Esophagus muscularis mucosa (tissue), 4 donors: ENCODE measurements at places on chromosomes 13 and 19. TPM values are rescaled to one million over a fixed set of nuclear protein-coding genes. Genes with fewer than 3 reads are reported as not detected.
A peak's percentile ranks its signal among the peaks of the same experiment; 100 is the strongest.

The CYP2F1 gene
- not detected for total RNA-seq

The LYPD5 gene
- 12.0 TPM for total RNA-seq

The CTXN1 gene
- 57.4 TPM for total RNA-seq

The CCNA1 gene
- 0.33 TPM for total RNA-seq

The KCNJ14 gene
- total RNA-seq: 0.52 TPM

The AP1M2 gene
- not detected for total RNA-seq

The MAST1 gene
- 0.83 TPM for total RNA-seq

The CFD gene
- total RNA-seq: 298 TPM

The ERICH4 gene
- not detected for total RNA-seq

DNA sequence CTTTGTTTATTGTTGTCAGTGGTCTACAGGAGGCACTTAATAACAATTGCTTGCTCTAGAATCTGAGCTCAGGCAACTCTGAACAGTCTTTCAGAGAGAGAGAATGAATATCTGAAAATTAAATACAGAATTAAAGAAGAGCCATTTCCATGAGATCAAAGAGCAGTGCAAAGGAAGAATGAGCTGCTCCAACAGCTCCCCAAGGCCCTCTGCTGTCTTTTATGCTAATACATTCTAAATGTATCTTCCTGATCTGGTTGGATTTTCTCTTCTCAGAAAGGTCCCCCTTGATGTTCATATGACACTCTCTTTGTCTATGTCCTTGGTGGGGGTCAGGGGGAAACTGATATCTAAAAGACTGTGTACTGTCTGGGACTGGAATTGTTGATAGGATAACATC is 1029.6 kb downstream of the PCDH9 start:
- no peak overlapping the region for H3K27ac ChIP-seq
- H3K4me1 ChIP-seq: no peaks in the 10 kb centered on the region
- DNase-seq: no peak
- H3K4me3 ChIP-seq: no peak overlapping the region
- H3K36me3 ChIP-seq: no peaks in the 10 kb centered on the region

- H3K27me3 ChIP-seq: no peaks in the 10 kb centered on the region
- peak overlapping the region; percentile 98 for H3K27ac ChIP-seq
- peaks cover 11% of the 10 kb centered on the region for H3K36me3 ChIP-seq
- peaks cover 45% of the 10 kb centered on the region for H3K4me1 ChIP-seq
- peak overlapping the region; percentile 76 for H3K4me3 ChIP-seq
Measured at GRCh38 chr19:12163826-12164225, 930 bp downstream of the ZNF136 start.

GRCh38 chr13:89966524-89966923 is 1381.0 kb upstream of the MIR17HG start:
- H3K27me3 ChIP-seq: no peaks in the 10 kb centered on the region
- no peak for DNase-seq
- H3K4me3 ChIP-seq: no peak overlapping the region
- no peaks in the 10 kb centered on the region for H3K36me3 ChIP-seq
- H3K27ac ChIP-seq: no peak overlapping the region

DNA sequence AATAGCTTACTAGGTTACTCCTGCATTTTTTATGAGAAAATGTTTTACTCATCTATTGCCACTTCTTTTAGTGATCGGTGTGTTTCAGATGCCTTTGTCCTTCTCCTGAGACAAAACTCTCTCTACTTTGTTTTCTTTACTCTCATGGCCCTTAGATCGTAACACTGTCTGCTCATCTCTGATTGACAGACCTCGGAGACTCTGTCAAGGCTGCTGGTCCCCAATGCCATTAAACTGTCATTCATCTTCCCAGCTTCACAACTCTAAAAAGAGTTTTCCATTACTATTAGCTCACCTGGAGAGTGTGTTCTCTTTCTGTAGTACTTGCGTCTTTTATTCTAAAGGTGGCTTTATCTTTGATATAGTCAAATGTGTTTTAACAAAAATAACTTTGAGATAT is 765.2 kb downstream of the SLITRK1 start:
- H3K4me3 ChIP-seq: no peak overlapping the region
- no peak for DNase-seq
- no peaks in the 10 kb centered on the region for H3K4me1 ChIP-seq
- no peaks in the 10 kb centered on the region for H3K36me3 ChIP-seq
- no peaks in the 10 kb centered on the region for H3K27me3 ChIP-seq

DNA sequence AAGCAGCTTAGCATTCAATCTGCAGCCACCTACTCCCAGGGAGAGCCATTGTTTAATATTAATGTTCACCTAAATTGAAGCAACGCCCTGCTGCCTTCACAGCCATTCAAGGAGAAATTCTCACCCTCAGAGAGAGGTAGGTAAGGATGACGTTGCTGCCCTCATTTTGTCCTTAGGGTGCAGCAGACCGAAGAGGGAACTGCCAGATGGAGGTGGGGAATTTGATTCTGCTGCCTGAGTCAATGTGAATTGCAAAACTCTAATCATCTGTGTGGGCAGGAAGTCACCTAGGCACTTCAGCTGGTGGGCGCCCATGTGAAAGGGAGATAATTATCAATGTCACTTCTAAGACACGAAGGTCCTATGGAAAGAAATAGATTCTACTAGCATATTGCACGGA is 503.4 kb downstream of the TBC1D4 start:
- no peaks in the 10 kb centered on the region for H3K36me3 ChIP-seq
- no peak overlapping the region for H3K4me3 ChIP-seq
- H3K27ac ChIP-seq: no peak overlapping the region
- no peaks in the 10 kb centered on the region for H3K27me3 ChIP-seq
- no peaks in the 10 kb centered on the region for H3K4me1 ChIP-seq

GRCh38 chr19:8316351-8317125 is 4.6 kb downstream of the NDUFA7 start:
- no peak overlapping the region for H3K4me3 ChIP-seq
- no peaks in the 10 kb centered on the region for H3K27me3 ChIP-seq
- peaks cover 19% of the 10 kb centered on the region for H3K36me3 ChIP-seq
- no peak for DNase-seq
- H3K4me1 ChIP-seq: peaks cover 19% of the 10 kb centered on the region
- no peak overlapping the region for H3K27ac ChIP-seq

- DNase-seq: no peak
- no peak overlapping the region for H3K4me3 ChIP-seq
- H3K27ac ChIP-seq: no peak overlapping the region
- no peaks in the 10 kb centered on the region for H3K27me3 ChIP-seq
- peaks cover 29% of the 10 kb centered on the region for H3K4me1 ChIP-seq
Measured at GRCh38 chr19:42202290-42202880, 15.1 kb downstream of the DEDD2 start.

DNA sequence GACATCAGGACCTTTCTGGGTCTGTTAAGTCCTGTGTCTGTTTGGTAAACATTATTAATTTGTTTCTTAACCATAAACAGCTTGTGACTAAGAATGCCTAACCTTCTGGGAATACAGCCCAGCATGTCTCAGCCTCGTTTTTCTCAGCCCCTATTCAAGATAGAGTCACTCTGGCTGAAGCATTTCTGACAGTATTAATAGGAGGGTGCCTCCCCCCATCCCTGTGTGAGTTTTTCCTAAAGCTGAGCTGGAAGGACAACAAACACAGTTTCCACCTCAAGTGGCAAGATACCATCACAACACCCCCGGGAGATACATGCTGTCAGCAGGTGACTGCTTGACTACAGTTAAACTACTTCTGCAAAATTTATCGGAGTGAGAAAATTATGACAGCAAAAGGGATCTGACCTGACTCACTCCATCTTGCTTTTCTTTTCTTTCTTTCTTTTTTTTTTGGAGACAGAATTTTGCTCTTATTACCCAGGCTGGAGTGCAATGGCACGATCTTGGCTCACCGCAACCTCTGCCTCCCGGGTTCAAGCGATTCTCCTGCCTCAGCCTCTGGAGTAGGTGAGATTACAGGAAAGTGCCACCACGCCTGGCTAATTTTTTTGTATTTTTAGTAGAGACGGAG is 59.3 kb upstream of the ABCC4 start:
- no peak for DNase-seq
- H3K27ac ChIP-seq: no peak overlapping the region
- H3K4me3 ChIP-seq: no peak overlapping the region
- H3K27me3 ChIP-seq: no peaks in the 10 kb centered on the region

- no peak for DNase-seq
- H3K27ac ChIP-seq: no peak overlapping the region
- H3K36me3 ChIP-seq: no peaks in the 10 kb centered on the region
Measured at GRCh38 chr19:8194528-8195267, 14.5 kb upstream of the CERS4 start.

DNA sequence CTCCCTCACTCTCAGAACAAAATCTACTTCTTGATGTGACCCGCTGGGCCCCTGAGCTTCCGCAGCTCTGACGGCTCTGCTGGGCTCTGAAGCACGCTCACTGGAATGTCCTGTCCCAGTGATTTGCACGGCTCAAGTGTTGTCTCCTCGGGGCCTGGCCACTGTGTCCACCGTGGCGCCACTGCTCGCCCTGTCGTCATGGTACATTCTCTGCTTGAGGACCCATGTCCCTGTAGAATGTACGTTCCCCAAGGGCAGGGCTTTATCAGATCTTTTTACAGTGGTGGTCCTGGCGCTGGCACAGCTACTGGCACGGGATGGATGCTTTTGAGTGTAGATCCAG is 12.1 kb downstream of the KLHL26 start:
- DNase-seq: no peak
- H3K27ac ChIP-seq: peak overlapping the region; percentile 88
- H3K4me1 ChIP-seq: peaks cover 53% of the 10 kb centered on the region
- H3K27me3 ChIP-seq: no peaks in the 10 kb centered on the region
- H3K36me3 ChIP-seq: no peaks in the 10 kb centered on the region
- H3K4me3 ChIP-seq: peak overlapping the region; percentile 35

GRCh38 chr13:43297967-43298678 is 274.7 kb downstream of the DNAJC15 start:
- H3K36me3 ChIP-seq: no peaks in the 10 kb centered on the region
- no peak for DNase-seq
- peaks cover 7% of the 10 kb centered on the region for H3K4me1 ChIP-seq
- no peak overlapping the region for H3K27ac ChIP-seq

GRCh38 chr13:36001561-36001960 is 129.6 kb downstream of the DCLK1 start:
- no peaks in the 10 kb centered on the region for H3K36me3 ChIP-seq
- DNase-seq: no peak
- H3K27ac ChIP-seq: no peak overlapping the region
- H3K27me3 ChIP-seq: no peaks in the 10 kb centered on the region
- H3K4me1 ChIP-seq: no peaks in the 10 kb centered on the region
- H3K4me3 ChIP-seq: no peak overlapping the region

GRCh38 chr19:27962264-27962663 is 1250.7 kb downstream of the UQCRFS1 start:
- no peak for DNase-seq
- H3K27ac ChIP-seq: no peak overlapping the region
- no peaks in the 10 kb centered on the region for H3K4me1 ChIP-seq
- no peak overlapping the region for H3K4me3 ChIP-seq
- no peaks in the 10 kb centered on the region for H3K36me3 ChIP-seq

DNA sequence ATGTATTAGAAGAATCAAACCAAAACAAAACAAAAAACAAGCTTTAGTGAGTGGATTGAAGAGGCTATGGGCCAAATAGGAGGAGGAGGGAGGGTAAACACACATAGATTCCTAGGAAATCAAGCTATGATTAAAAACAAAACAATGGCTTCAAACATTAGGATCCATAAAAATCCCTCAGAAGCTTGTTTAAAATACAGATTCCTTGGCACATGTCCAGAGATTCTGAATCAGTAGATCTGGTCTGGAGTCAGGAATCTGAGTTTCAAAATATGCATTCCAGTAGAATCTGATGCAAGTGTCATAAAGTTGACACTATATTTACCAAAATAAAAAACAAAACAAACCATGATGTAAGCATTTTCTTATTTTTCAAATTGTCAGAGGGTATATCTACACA is 692.8 kb upstream of the SGCG start:
- no peak overlapping the region for H3K27ac ChIP-seq
- no peak overlapping the region for H3K4me3 ChIP-seq
- H3K27me3 ChIP-seq: no peaks in the 10 kb centered on the region
- peaks cover 12% of the 10 kb centered on the region for H3K4me1 ChIP-seq
- no peak for DNase-seq

DNA sequence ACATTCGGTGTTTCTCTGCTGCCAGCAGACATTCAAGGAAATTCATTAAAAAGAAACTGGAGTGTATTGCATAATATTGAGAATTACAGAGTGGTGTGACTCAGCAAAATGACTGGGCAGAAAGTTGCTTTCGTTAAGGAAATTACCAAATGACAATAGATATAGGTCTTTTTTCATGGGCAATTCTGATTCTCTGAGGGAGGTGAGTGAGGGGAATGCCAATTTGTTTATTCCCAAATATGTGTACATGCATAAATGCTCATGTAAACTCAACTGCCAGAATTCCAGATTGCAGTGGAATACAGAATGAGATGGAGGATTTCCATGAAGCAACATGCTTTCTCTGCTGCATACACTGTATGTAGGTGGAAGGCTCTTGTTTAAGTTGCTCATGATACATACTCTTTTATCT is 1730.1 kb downstream of the SLITRK5 start:
- no peak overlapping the region for H3K27ac ChIP-seq
- no peak for DNase-seq
- no peaks in the 10 kb centered on the region for H3K27me3 ChIP-seq
- H3K36me3 ChIP-seq: no peaks in the 10 kb centered on the region
- H3K4me1 ChIP-seq: no peaks in the 10 kb centered on the region

GRCh38 chr19:39310558-39311311 is 9.9 kb downstream of the LRFN1 start:
- H3K4me3 ChIP-seq: no peak overlapping the region
- DNase-seq: no peak
- H3K27ac ChIP-seq: no peak overlapping the region

GRCh38 chr19:13066933-13067807 is 35.5 kb downstream of the LYL1 start:
- no peak overlapping the region for H3K4me3 ChIP-seq
- peak overlapping the region; percentile 39 for H3K27ac ChIP-seq

DNA sequence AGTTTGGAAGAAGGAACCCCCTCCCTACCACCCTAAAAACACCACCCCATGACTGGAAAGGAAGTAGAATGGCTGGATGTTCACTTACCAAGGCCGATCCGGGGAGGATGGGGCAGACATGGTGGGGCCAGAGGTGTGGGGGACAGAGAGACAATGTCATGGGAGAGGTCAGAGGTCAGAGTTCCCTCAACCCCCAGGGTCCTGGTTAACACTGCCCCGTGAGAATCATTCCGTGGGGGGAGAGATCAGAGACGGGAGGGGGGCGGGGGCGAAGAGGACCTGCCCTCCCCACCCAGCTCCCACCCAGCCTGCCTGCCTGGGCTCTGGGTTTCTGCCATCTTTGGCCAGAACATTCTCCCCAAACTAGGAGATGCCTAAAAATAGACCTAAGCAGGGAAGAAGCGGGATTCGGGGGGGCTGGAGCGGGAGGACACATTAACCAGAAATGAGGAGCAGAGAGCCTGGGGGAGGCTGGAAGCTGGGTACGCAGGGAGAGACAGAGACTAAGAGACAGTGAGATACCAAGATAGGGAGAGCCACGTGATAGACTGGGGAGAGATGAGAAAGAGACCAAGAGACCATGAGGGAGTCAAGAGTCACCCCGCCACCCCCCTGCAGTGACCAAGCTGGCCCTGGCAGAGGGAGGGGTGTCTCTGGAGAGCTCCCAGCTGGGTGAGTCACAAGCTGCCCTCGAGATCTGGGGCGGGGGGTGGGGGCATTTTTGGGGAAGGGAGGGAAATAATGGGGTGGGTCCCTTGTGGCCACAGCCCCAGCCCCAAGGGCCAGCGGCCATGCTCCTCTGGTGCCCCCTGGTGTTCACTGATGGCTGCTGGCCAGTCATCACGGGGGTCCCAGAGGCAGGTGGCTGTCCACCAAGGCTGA is 6.1 kb upstream of the KANK2 start:
- peaks cover 71% of the 10 kb centered on the region for H3K4me1 ChIP-seq
- no peaks in the 10 kb centered on the region for H3K36me3 ChIP-seq
- peak overlapping the region; percentile 49 for H3K4me3 ChIP-seq
